ENCODE measurements at places on chromosomes 11 and 22.

GRCh38 chr11:59225017-59225416, 12.3 kb upstream of the MPEG1 start:
- no peak for DNase-seq
- no peaks in the 10 kb centered on the region for H3K27me3 ChIP-seq
- H3K27ac ChIP-seq, result peak overlapping the region; percentile 46
- no peak overlapping the region for H3K4me3 ChIP-seq

DNA sequence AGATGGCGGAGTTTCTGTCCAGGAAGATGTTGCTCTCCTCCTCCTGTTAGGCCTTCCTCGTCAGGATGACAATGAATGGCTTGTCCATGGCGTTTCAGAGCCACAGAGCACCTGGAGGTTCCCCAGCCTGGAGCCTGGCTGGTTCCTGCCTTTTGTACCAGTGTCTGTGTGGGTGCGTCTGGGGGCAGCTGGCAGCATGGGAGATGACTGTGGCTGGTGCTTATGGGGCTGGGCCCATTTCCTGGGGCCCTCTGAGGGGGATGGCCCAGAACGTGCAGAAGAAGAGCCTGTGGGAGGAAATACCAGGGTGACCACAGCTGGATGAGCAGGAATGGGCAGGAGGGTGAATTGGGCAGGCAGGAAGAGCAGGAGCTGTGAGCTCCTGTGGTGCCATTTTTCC, 6.7 kb downstream of the SLC37A2 start:
- no peak for DNase-seq
- peaks cover 4% of the 10 kb centered on the region for H3K27me3 ChIP-seq
- H3K36me3 ChIP-seq, result no peaks in the 10 kb centered on the region
- H3K4me3 ChIP-seq, result no peak overlapping the region
- peak overlapping the region; percentile 66 for H3K27ac ChIP-seq
- H3K4me1 ChIP-seq, result peaks cover 55% of the 10 kb centered on the region

- no peak overlapping the region for H3K4me3 ChIP-seq
- no peaks in the 10 kb centered on the region for H3K4me1 ChIP-seq
- H3K27me3 ChIP-seq, result no peaks in the 10 kb centered on the region
- DNase-seq, result no peak
These were observed 6.8 kb downstream of the LRRC75B start for GRCh38 chr22:24585927-24586546.

DNA sequence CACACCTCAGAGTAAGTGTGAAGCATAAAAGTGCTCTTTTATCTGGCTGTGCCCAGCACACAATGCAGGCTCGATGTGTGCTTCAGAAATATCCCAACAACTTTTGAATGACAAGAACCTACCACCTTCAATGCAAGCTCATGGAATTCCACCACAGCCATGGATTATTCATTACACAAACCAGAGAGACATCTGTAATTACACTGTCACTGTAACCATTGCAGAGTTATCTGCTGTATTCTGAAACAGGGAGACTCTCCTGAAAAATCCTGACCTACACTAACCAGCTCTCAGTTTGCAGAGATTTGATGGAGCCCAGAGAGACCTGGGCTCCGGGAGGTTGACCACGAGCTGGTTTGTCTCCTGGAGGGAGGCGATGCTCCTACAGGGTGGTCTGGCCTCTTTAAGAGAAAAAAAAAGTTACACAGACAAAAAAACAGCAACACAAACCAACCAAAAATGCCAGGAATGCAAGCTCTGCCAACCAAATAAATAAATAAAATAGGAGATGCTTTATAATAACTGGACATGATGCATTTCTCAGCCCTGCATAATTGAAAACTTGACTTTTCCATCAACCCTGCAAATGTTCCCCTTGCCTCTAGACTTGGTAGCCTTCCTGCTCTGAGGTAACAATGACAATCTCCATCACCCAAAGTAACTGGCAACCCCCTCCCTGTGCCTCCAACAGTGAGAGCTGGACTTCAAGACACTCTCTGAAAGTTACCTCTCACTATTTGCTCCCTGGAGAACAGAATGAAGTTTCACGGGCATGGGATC, 69.7 kb downstream of the ETS1 start:
- peak overlapping the region; percentile 79 for H3K4me3 ChIP-seq
- H3K4me1 ChIP-seq, result peaks cover 66% of the 10 kb centered on the region
- no peak for DNase-seq
